ENCODE measurements at places on chromosomes 12 and 14.

- no peak for DNase-seq
Measured at GRCh38 chr14:100899884-100900771, 3.4 kb downstream of the RTL1 start.

DNA sequence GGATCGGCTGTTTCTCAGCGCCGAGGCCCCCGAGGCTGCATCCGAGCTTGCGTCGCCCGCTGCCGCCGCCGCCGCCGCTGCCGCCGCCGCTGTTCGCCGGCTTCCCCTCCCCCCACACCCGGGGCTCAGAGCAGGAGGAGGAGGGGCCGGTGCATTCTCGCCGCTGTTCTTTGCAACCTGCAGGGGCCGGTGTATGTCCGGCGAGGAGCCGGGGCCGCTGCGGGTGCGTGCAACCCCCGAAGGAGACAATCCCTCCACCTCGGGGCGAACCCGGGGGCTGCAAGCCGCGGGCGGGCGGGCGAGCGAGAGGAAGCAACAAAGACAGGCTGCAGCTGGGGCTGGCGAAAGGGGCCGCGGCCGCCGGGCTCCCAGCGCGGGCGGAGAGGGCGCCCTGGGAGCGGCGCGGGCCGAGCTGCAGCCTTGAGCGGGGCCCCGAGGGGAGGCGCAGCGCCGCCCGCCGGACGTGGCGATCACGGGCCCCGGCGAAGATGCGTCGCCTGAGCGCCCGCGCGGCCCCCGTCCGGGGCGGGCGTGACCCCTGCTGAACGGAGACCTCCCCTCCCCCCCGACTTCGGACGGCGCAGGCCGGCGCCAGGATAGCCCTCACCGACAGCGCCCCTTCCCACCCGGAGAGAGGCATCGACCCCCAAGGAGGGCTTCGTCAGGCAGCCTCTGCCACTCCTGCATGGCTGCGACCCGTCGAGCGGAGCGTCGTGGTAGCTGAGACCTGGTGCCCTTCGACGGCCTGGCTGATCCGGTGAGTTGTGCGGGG is 702 bp downstream of the FAM222A start:
- peak; percentile 11 for DNase-seq

DNA sequence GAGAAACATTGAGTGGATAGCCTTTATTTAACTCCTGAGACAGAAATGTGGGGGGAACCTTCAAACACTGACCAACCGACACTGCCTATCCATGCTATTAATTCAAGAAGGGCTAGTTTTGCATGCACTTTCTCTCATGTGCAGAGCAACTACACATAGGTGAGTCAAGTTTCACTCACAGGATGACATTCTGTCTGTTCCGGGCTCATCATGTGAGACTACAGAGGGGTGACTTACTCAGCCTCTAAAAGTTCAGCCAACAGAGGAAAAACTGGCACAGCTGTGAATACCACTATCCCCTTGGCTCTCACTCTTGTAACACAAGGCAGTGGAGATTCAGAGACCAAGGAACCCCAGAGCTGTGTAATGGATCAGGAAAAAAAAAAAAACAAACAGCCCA is 13.3 kb downstream of the BEST3 start:
- DNase-seq: no peak

GRCh38 chr12:26238341-26239121 is 43.2 kb downstream of the SSPN start:
- DNase-seq: no peak

- no peak for DNase-seq
Measured at GRCh38 chr12:124573839-124574786, 6.7 kb upstream of the NCOR2 start.

DNA sequence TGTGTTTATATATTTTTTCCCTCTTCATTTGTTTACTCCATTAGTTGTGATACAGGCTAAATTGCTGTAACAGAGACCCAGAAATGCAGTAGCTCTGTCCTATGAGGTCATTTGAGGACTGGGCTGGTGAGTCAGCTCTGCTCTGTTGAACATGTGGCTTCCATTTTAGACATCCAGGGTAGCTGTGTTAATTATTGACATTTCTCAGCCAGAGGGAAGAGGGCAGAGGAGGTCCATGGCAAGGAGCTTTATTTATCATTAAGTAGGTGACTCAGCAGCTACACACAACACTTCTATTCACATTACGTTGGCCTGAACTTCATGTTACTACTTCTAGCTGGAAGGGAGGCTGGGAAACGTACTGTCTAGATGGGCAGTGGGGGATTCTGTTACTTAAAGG is 85.4 kb downstream of the PTCSC3 start:
- DNase-seq: no peak

- DNase-seq: no peak
Measured at GRCh38 chr14:95495538-95496025, 20.9 kb downstream of the SYNE3 start.
